ENCODE measurements at places on chromosomes 16 and 17.
A peak's percentile ranks its signal among the peaks of the same experiment; 100 is the strongest.

DNA sequence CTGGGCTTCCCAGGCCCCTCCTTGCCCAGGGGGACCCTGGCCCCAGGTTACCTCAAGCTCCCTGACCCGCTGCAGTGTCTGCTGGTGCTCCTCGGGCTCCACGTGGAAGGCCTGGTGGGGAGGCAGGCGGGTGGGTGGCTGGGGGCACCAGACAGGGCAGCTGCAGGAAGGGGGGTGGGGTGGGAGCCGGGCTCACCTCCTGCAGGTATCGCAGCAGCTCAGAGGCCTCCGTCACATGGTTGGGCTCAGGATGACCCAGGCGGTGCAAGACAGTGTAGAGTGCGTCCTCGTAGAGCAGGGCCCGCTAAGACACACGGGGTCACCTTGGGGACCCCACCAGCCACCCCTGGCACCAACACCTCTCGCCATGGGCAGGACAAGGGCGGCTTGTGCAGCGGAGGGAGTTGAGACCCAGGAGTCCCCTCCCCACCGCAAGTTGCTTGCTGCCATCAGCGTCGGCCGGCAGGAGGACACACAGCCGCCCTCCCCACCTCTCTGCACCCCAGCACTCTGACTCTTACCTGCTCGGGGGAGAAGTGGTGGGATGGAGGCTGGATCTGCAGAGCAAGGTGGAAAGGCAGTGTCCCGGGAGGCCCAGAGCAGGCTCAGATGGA, 1.1 kb downstream of the UNC13D start:
- peak; percentile 30 for DNase-seq

GRCh38 chr17:53088481-53088880, 734.2 kb upstream of the KIF2B start:
- DNase-seq, result no peak

GRCh38 chr16:19844945-19845641, 39.6 kb downstream of the GPRC5B start:
- DNase-seq, result no peak

- DNase-seq, result peak; percentile 30
These were observed 1.4 kb downstream of the MMD start for GRCh38 chr17:55420067-55420775.

GRCh38 chr16:30615358-30616091, 5.3 kb upstream of the ZNF689 start:
- DNase-seq, result peak; percentile 77

Data from activated naive CD8-positive, alpha-beta T cell treated with anti-CD3 and anti-CD28 coated beads for 36 hours (primary cell).